NCI-H1930 (cell line): ENCODE measurements at places on chromosomes 7 and 10.

GRCh38 chr10:47224546-47225218 is 75.3 kb upstream of the GDF10 start:
- DNase-seq: no peak

DNA sequence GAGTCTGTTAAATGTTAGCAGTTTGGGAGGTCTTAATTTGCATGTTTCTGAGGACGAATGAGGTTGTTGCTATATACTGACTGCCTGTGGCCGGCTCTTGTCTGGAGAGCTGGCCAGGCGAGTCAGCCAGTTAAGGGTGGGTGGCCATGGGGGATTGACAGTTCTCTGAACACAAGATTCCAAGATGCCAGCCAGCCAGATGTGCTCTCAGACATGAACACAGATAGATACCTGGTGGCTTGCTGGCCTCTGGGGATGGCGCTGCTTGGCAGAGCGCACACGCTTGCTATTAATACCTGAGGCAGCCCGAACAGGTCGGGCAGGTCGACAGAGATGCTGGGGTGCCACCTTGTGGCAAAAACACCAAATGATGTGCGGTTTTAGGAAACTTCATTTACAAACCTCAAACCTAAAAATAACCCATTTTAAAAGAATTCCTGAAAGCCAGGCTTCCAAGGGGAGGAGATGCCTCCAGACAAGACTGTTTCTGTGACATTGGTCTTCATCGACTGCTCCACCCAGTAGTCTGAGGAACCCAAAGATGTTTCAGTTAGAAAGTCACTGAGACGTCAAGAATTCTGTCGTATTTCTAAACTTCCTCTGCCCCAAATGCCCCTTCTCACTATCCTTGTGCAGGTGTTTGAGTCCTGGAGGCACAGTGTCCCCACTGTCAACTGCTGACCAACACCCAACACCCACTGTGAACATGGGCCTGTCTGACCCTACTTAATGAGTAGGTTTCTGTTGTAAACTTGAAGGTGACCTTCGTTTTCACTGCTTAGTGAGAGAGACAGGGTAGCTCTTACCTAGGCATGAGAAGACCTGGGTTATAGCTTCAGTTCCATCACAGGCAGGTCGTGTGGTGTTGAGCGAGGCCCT is 123.4 kb downstream of the NT5C2 start:
- DNase-seq: no peak

DNA sequence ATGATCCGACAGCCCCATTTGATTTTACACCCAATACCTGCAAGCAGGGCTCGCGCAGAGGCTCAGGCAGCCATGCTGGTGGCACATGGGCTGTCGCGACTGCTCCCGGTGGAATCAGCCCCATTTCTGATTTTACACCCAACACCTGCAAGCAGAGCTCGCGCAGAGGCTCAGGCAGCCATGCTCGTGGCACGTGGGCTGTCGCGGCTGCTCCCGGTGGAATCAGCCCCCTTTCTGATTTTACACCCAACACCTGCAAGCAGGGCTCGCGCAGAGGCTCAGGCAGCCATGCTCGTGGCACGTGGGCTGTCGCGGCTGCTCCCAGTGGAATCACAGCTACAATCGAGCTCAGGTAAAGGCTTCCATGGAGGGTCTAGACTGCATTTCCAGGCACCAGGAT is 244.1 kb downstream of the PTPRN2 start:
- no peak for DNase-seq

GRCh38 chr7:101740981-101741725 is 76.3 kb upstream of the CUX1 start:
- DNase-seq: no peak

GRCh38 chr10:104002911-104003310 is 36.0 kb downstream of the SLK start:
- no peak for DNase-seq

GRCh38 chr10:118595064-118595420 is 406 bp downstream of the PRLHR start:
- DNase-seq: no peak

DNA sequence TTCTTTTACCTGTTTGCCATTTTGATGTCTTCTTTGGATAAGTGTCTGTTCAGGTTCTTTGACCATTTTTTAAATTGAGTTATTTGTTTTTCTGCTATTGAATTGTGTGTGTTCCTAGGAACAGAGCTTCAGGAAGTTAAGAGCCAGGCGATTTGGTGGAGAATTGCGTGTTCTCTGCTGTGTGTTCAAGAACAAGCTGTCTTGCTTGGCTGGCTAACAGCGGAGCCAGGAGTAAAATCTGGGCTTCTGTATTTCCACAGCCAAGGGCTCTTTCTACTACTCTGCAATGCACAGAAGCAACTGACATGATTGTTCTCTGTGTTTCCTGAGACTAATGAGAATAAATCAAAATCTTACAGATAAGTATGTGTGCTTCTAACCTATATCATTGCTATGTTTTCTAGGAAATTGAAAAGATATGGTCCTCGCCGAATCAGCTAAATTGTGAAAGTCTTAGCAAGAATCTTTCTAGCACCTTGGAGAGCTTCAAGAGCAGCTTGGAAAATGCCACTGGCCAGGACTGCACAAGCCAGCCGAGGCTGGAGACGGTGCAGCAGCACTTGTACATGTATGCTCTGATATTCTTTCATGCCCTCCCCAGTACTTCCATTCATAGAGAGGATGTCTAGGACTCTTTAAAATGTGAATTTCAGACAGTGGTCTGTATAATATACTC is 124.2 kb downstream of the ABCA13 start:
- no peak for DNase-seq

GRCh38 chr7:116618338-116619128 is 53.5 kb upstream of the MET start:
- DNase-seq: no peak

DNA sequence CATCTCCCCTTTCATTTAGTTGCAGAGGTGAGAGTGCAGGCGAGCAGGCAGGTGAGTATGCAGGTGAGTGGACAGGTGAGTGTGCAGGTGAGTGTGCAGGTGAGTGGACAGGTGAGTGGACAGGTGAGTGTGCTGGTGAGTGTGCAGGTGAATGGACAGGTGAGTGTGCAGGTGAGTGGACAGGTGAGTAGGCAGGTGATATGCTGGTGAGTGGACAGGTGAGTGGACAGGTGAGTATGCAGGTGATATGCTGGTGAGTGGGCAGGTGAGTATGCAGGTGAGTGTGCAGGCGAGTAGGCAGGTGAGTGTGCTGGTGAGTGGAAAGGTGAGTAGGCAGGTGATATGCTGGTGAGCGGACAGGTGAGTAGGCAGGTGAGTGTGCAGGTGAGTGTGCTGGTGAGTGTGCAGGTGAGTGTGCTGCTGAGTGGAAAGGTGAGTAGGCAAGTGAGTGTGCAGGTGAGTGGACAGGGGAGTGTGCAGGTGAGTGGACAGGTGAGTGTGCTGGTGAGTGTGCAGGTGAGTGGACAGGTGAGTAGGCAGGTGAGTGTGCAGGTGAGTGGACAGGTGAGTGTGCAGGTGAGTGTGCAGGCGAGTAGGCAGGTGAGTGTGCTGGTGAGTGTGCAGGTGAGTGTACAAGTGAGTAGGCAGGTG is 165.6 kb downstream of the ADARB2 start:
- no peak for DNase-seq

GRCh38 chr7:125847692-125848091 is 918.1 kb upstream of the POT1 start:
- no peak for DNase-seq

DNA sequence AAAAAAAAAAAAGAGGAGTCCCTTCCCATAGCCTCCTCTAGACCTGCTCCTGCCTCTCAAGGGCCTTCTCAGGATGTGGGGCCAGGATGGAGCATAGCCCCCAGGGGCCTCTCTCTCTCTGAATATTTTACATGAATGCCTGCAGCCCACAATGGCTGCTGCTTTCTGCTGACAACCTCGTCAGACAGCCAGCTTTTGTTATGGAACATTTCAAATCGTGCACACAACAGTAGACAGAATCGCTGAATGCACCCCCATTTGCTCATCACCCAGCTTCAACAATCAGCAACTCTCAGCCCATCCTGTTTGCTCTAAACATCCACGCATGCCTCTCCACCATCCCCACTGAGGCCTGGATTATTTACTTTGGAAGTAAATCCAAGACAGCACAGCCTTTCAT is 5.4 kb downstream of the PLAC9 start:
- DNase-seq: no peak

- DNase-seq: no peak
These were observed 141.2 kb upstream of the C1QL3 start for GRCh38 chr10:16662923-16663322.

- DNase-seq: no peak
These were observed 95.0 kb downstream of the ST7 start for GRCh38 chr7:117048114-117048866.

GRCh38 chr10:131081376-131081775 is 230.1 kb downstream of the TCERG1L start:
- DNase-seq: no peak

GRCh38 chr7:17710312-17710711 is 230.0 kb downstream of the SNX13 start:
- no peak for DNase-seq

DNA sequence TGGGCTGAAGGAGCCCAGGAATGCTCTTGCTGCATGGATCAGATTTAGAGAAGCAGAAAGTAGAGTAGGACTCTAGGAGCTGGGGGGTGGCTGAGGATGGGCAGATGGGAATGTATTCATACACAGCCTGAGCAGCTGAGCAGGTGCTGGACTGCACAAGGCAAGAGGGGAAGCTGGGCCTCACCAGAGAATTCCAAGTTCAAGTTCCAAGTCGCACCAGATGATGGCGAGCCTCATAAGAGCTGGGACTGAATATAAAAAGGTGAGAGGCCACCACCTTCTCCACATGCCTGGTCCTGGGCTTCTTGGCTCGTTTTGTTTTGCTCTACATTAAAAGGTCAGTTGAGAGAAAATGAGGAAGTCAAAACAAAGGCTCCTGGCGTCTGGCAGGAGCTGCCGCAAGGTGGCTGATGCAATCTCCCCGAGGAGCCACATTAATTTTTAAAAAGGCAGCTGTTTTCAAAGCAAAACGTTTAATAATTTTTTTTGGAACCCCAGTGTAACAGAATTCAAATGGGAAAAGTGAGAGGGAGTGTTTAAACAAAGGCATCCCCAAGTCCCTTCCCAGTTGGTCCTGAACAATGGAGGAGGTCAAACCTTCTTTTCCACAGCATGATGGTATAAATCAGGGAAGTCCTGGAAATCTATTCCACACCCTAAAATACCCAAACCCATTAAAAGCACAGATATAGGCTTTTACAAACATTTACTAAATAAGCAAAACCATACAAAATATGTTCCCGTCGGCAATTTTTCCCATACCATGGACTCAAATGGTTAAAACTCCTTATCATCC is 9.5 kb downstream of the CYREN start:
- no peak for DNase-seq

DNA sequence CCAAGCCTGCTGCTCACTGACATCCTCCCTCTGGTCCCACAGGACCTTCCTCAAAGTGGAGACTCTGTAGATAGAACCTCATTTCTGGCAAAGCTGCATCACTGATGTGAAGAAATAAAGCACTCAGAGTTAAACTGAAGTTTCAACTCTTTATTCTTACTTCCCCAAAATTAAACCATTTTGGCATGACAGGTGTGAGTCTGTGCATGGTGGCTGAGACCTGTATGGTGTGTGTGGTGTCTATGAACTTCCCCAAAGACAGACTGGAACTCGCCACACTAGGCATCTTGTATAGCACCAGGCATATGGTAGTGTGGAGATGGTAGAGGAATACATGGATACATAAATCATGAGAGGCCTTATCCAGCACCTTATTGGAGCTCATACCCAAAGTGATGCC is 6.6 kb upstream of the WDFY4 start:
- no peak for DNase-seq

DNA sequence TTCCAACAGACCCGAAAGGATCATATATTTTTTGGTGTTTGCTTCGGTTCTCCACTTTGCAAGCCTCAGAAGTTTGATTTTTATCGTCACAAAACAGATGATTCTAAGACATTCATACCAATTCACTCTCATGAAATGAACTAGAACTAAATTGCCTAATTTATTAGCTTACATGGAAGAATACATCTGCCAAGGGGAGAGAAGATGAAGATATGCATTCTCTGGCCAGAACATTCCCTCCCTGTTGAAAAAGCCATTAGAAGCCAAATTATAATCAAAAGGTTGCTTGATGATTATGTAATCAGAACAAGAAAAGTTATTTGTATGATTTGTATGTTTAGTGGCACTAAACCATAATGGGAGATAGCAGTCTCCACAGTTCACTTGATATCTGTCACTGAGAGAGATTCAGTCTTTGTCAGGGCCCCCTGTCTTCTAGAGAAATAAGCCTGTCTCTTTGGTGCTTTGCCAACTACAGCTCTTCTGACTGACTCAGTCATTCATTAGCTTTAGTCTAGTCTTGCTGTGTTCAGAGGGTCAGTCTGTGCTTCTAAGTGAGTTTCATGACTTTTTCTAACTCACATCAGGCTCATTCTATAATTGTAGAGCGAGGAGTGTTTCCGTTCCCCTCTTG is 95.3 kb upstream of the GNAI1 start:
- DNase-seq: no peak

- DNase-seq: no peak
These were observed 480.6 kb downstream of the DNAJB6 start for GRCh38 chr7:157817433-157817832.

GRCh38 chr7:7970531-7971307 is 2.1 kb downstream of the GLCCI1 start:
- no peak for DNase-seq

- DNase-seq: no peak
These were observed 292.5 kb upstream of the VSTM2A start for GRCh38 chr7:54249686-54250085.

GRCh38 chr7:69640925-69641594 is 42.8 kb downstream of the AUTS2 start:
- DNase-seq: no peak

DNA sequence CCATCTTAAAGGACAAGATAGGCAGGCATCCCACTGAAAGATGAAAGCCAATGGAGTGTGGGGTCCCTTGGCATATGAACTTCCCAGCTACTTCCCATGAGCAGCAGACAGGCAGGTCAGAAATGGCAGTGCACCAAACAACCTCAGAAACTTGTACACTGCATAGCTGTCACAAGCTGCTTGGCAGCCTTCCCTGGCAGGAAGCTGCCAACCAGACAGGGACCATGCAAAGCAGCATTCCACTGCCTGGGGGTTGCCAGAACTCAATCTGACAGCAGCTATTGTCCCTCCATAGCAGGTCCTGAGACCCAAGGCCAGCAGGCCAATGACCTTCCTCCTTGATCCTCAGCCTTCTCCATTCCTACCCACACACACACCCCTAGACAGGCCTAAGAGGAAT is 139.5 kb downstream of the PLCE1 start:
- no peak for DNase-seq

DNA sequence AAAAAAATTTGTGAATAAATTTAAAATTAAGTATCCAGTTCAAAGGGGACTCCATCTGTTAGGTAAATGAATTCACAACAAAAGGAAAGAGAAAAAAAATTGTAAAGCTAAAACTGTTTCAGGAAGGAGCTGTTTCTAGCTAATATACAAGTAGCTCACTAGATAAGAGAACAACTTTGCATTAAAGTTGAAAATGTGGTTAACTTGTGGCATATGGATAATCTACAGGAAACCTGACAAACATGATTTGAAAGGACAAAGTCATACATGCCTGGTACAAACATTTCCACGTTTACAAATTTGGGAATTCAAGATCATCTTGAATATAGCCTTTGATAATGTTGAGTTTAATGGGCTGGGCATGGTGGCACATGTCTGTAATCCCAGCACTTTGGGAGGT is 8.9 kb downstream of the NT5C3A start:
- DNase-seq: no peak
